ENCODE measurements at places on chromosomes 5 and 9.

DNA sequence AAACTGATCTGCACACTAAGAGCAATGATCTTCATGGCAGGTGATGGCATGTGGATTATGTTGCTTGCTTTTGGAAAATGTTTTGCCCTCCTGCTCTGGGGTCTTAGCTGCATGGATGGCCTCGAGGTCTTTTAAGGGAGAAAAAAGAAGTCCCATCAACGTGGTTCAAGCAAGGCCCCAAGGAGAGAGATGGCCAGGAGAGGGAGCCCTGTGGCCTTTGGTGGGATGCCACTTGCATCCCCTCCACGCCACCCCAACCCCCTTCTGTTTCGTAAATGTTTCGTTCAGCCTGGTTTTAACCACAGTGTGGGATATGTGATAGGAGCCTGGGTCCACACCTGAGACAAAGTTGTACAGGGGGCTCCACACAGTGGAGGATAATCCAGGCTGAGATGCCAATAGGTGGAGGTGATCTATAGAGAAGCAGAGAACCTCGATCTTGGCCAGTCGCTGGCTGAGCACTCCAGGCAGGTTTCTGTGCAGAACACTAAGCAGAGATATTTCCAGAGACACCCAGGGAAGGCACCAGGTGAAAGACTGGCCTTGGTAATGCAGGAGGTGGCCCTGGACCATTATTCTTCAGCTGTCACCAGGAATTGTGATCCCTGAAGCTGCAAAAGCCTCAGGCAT lies 25.8 kb upstream of the FRRS1L start:
- DNase-seq = no peak

- no peak for DNase-seq
These were observed 28.3 kb downstream of the ZNF462 start for GRCh38 chr9:106891286-106891685.

DNA sequence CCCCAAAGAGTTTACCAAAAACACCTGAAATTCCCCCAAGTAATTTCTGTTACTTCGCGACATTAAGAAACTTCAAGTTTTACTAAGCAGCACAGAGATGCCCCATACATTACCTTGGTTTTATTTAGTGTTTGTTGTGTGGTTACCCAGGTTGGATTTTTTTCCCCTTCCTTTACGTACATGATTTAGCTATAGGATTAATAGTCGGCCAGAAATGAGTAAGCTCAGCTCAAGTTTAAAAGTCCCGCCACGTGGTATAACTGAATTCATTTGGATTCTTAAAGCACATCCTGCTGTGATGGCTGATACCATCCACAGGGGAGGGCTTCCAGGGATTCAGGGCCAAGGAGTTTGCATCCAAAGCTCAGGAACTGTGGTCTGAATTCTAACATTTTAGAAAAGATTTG lies 75.9 kb downstream of the DAP start:
- no peak for DNase-seq

- no peak for DNase-seq
These were observed 220 bp downstream of the NOTCH1 start for GRCh38 chr9:136545692-136545964.

- no peak for DNase-seq
These were observed 69.6 kb upstream of the LRRTM2 start for GRCh38 chr5:138944527-138945322.

- no peak for DNase-seq
These were observed 47.6 kb upstream of the PPP1R2B start for GRCh38 chr5:156802501-156802900.

DNA sequence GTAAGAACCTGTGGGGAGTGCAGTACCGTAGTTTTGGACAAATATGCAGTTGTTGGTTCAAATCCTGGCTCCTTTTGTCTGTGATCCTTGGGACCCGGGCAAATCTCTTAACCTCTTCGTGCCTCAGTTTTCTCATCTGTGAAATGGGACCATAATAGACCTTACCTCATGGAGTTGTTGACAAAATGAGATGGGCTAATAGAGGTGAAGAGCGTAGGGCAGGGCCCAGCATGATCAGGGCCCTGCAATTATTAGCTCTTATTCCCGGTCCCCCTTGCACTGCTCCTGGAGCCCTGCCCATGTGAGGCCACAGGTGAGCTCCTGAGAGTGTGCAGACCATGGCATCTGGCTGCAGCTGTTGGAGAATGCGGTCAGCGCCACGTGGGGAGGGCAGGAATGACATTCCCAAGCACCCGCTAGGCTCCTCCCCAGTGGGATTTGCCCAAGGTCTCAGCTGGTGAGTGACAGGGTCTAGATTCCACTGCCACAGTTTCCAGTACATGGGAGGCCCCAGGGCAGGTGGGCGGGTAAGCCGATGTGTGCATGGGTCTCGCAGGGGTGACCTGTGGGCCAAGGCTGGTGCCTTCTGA lies 41.0 kb downstream of the NEK6 start:
- no peak for DNase-seq

DNA sequence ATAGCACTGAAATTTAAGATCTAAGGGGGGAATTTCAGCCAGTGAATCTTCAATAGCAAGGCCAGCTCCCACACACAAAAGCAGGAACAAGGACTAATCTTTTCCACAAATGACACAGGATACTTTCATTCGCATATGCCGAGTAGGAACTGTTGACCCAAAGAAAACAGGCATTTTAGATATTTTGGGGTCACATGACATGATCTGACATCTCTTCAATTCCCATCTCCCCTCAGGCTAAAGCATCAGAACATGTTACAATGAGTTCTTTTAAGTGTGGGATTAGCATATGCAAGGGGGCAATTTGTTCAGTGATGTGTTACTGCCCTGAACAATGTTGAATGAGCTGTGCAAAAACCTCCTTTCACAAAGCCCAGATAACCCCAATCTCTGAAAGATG lies 68.2 kb downstream of the TLE1 start:
- no peak for DNase-seq

DNA sequence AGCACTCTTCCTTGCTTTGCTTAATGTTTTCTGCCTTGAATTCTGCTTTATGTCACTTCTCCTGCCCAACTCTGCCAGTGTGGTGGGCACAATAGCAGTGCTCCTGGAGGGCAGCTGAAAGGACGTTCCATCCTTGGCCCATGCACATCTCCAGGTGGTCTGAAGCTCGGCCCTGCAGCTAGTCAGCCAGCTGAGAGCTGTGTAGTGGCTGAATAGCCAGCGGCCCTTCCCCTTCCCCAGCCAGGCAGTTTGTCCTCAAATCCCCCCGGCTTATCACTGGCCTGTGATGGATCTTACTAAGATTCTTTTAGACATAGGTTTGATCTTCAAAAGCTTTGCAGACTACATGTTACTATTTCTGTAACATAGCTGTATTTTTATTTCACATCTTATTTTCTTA lies 42.7 kb upstream of the ANGPTL2 start:
- no peak for DNase-seq

GRCh38 chr5:40401284-40402006 lies 278.3 kb upstream of the PTGER4 start:
- no peak for DNase-seq

DNA sequence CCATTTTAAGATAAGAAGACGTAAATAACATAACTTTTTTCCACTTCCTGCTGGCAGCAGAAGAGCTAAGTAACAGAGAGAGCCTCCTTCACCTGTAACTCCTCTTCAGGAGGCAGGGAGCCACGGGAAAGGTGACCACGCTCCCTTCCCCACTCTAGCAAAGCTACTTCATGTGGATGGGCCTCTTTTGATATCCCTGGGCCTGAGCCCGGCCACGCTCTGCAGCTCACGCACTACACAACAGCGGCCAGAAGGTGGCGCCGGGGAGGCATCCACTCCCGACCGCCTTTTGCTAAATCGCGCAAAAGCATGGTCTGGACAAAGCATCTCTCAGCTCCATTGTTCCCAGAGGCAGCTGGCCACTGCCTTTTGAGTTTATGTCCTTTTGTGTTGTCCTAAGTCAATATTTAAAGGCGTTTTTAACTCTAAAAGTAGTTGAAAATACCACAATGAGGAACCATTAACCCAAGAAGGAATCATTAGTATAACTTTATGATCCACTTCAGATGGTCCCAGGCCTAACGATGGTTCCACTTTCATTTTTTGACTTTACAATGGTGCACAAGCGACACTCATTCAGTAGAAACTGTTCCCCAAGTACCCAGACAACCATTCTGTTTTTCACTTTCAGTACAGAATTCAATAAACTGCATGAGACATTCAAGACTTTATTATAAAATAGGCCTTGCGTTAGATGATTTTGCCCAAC lies 23.6 kb downstream of the CMBL start:
- peak; percentile 86 for DNase-seq

All from stimulated activated CD4-positive, alpha-beta T cell treated with anti-CD3 and anti-CD28 coated beads, Interleukin-2, amount 100 ng/mL, for 24 hours (primary cell).